ENCODE measurements at places on chromosomes 11 and 22. TPM values are rescaled to one million over a fixed set of nuclear protein-coding genes. Genes with fewer than 3 reads are reported as not detected.

GRCh38 chr11:122601141-122602125, 54.1 kb upstream of the UBASH3B start:
- no peak for DNase-seq

DNA sequence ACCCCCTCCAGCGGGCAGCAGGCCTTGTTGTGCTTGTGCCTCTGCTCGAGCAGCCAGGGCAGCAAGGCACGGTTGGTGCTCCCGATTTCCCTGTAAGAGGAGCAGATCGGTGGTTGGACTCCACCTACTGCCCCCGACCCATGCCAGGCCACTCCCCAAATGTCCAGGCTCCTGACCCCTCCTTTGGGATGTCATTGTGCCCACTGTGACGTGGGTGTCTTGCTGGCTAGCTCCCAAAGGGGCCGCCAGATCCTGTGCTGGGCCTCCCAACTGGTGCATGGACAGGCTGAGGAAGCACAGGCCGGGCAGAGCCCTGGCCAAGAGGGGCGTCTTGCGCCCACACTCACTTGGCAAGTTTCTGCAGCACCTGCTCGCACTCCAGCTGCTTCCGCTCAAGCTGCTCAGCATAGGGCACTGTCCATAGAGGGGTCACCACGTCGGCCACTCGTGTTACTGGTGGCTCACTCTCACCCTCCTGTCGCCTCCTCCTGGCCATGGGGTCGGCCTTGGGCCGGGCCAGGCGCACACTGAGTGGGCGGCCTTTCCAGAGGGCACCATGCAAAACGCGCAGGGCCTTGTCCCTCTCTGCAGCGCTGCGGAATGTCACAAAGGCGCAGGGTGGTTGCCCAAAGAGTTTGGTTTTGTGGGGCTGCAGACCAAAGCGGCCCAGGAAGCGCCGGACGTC, at the start of gene RANBP1:
Gene RANBP1, plus strand, starts transcription at position 414 of the 685 bp plus-strand sequence. Its CDS starts 81 bp downstream, at position 495.
- DNase-seq: no peak

DNA sequence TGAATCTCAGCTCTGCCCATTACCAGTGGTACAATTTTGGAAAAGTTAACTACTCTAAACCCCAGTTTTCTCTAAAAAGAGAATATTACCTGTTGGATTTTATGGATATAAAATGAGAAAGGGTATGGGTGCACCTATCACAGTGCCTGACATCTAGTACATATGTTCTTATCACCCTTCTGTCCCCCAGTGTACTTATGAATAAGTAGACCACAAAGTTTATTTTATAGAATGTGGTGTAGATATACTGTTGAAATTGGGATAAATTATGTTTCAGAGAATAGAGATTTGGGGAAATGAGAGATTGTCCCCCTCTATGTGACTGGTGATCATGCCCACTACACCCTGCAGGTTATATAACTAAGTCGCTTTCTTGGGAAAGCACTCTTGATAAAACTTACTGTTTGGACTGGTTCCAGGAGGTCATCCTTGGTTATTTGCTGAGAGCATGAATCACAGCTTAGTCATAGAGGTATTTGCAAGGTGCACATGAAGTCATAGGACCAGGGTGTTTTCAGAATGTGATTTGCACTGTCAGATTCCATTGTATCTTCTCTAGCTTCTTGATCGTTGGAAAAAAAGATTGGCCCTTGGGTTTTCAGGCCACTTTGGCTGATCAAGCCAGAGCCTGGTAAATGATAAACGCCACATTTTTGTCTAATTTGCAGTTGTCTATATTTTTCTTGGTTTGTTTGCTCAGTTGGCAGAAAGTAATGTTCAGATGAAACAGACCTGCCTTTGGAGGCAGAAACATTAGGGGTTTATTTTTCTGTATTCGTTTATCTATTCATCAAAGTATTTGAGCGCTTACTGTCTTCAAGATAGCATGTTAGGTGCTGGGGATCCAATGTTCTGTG, 21.3 kb downstream of the STX3 start:
- DNase-seq: peak; percentile 98

DNA sequence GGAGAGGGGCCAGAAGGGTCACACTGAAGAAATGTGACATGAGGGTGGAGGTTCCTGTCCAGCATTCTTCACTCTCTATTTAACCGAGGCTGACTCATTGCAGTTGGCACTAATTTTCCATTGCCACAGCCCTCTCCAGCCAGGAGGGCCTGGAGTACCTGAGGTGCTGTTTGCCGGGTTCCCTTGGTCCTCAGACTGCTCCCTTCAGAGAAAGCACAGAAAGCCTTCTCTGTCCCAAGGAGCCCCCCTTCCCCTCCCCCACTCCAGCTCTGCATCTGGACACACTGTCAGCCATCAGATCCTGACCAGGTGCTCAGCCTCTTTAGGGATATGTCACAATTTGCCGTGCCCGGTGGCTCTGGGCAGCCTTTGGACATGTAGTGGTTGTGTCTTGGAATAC, 3.2 kb upstream of the C11orf91 start:
- DNase-seq: no peak

- DNase-seq: no peak
Measured at GRCh38 chr11:31560842-31561476, 51.4 kb downstream of the ELP4 start.

- no peak for DNase-seq
Measured at GRCh38 chr22:43094551-43094950, 5.4 kb upstream of the TTLL1 start.

DNA sequence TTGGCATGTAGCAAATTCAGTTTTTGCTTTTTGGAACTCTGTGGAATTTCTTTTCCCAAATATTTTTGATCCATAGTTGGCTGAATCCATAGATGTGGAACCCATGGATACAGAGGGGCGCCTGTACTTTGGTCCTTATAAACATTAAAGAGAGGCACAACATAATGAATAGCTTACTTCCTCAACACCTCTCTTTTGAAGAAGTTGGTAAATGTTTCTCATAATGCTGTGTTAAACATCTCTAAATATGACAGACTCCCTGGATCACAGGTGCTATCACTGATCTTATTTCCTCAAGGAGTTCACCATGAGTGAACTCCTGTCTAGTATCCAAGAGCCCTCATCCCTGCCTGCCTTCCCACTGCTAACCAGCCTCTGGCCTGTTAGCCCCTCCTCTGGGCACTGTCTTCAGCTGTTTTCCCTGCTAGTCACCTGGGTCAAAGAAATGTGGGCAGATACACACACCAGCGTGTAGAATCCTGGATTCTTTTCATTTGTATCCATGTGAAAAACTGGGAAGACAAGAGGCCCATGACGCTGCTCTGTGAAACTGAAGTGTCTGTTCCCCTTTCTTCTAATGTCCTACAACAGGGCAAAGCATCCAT, 63.7 kb downstream of the HIRA start:
- no peak for DNase-seq

DNA sequence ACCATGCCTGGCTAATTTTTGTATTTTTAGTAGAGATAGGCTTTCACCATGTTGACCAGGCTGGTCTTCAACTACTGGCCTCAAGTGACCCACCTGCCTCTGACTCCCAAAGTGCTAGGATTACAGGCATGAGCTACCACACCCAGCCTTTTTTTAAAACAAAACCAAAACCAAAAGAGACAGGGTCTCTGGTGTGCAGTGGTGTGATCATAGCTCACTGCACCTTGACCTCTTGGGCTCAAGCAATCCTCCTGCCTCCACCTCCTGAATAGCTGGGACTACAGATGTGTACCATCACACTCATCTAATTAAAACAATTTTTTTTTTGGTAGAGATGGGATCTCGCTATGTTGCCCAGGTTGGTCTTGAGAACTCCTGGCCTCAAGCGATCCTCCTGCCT, 77.7 kb downstream of the PTPRJ start:
- no peak for DNase-seq

DNA sequence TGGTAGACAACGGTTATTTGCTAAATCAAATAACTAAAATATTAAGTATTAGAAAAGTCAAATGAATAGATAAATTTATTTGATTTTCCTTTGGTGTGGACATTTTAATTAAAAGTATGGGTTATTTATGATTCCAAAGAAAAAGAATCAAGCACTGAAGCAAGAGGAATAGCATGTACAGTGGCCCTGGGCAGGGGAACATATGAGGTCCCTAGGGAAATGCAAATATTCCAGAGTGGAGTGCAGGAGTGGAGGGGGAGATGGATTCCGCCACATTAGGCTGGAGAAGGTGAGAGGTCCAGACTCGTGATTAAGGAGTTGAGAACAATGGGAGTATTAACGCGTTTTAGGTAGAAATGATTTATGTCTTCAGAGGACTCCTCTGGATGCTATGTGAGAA, 30.0 kb downstream of the RASSF10 start:
- DNase-seq: no peak

GRCh38 chr11:57761301-57762234, at the start of gene CTNND1:
TSS of gene CTNND1 (plus strand) at chr11:57761802. CDS start at chr11:57791479, 29,677 bp downstream.
- DNase-seq: peak; percentile 88

- no peak for DNase-seq
Measured at GRCh38 chr11:34600339-34601084, 20.4 kb upstream of the EHF start.

DNA sequence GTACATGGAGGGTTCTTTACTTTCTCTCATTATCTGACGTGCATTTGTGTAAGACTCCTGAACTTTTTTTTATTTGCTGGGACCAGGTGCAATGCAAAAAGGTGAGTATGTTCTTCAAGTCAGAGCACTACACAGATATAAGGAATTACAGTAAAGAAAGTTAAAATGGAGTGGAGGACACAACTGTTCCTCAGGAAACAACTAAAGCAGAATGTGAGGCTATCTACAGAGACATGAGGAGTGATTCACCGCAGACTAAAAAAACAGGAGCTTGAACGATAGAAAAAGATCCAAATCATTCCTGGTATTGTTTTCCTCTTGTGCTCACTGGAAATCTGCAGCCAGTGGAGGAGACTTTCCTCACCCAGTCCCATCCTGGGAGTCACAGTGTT, 106.2 kb downstream of the ABTB2 start:
- DNase-seq: no peak

- no peak for DNase-seq
Measured at GRCh38 chr22:29726512-29727130, 6.8 kb downstream of the CABP7 start.

GRCh38 chr11:128021349-128022006, 565.9 kb downstream of the ETS1 start:
- DNase-seq: no peak

DNA sequence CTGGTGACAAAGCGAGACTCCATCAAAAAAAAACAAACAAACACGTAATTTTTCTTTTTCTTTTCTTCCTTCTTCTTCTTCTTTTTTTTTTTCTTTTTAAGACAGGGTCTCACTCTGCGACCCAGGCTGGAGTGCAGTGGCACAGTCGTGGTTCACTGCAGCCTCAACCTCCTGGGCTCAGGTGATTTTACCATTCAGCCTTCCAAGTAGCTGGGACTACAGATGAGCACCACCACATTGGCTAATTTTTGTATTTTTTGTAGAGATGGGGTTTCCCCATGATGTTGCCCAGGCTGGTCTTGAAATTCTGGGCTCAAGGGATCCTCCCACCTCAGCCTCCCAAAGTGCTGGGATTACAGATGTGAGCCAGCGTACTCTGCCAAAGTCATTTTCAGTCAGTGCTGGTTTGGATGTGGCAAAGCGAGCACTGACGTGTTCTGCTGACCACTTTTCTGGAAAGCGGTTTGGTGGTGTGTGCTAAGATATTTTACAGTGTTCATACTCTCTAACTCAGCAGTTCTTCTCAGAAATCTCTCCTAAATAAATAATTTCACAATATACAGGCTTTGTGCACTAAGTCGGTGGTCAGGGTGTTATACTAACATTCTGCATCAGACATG, 10.7 kb downstream of the FAM118A start:
- no peak for DNase-seq

- no peak for DNase-seq
Measured at GRCh38 chr11:121884626-121885025, 231.4 kb downstream of the BLID start.

DNA sequence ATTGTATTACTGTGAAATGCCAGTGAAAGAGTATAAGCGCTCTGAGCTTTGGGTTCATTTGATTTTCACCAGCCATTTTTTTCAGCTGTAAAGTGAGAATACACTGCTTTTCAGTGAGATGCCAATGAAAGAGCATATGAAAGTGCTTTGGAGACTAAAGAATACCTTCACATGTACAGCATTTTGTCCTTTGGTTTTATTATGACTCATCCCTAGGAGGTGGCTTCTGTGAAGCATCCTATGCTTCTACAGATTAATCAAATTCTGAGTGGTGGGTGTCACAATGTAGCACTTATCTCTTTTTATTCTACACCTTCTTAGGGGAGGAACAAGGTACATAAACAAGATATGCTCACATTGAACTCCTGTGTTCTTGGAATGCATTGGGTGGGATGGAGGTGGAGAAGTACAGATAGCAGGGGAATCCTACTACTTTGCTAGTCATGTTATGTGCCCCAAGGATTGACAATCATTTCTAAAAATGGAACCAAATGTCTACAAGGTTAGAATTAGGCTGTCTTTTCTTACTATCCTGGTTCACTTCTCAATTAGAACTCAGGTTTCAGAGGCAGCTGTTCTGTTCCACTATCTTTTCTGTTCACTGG, 18.7 kb downstream of the TRIM44 start:
- no peak for DNase-seq

DNA sequence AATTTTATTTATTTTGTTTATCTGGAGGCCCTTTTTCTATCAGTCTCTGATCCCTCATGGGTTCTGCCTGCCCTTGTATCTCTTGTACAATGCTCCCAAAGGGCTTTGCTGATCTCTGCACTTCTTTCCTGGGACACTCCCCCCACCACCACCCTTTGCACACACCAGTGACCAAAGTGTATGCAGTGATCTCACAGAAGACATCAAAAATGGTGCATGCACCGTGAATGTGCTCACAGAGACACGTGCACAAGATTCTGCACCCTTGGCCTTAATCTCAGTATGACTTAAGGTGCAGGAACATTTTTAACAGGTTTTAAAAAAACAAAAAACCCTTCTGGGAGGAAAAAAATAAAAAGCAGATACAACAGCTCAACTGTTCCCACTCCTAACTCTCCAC, 12.2 kb upstream of the ADSL start:
- DNase-seq: no peak

GRCh38 chr22:37186228-37186996, 1.6 kb downstream of the C1QTNF6 start:
- DNase-seq: no peak

DNA sequence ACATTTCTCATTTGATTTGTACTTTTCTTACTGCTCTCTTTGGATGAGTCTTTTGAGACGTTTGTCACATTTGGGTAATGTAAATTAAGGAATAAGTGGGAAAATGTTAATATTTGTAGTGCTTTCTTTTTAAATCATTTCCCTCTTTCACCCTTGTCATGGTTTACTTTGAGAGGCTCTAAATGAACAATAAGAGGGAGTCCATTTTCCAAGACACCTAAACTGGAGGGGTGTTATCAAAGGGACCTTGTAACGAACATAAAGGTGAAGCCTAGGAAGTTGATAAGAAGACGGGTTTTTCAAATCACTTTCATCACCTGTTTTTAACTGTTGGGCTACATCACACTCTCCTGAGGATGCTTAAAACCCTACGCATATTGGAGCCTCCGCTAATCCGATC, 12.1 kb downstream of the EED start:
- DNase-seq: no peak

UPK3A gene
- not detected for total RNA-seq

LRRC10B gene
- not detected for total RNA-seq

CHST1 gene
- 2.3 TPM for total RNA-seq

AKIP1 gene
- total RNA-seq: 43.1 TPM

CCDC15 gene
- total RNA-seq: 3.1 TPM

YPEL4 gene
- total RNA-seq: not detected

LDHAL6A gene
- not detected for total RNA-seq

PRAME gene
- total RNA-seq: 3.7 TPM

MUC2 gene
- not detected for total RNA-seq

OR56B1 gene
- not detected for total RNA-seq

ELF5 gene
- not detected for total RNA-seq
